ENCODE measurements at places on chromosomes 6 and 20.

DNA sequence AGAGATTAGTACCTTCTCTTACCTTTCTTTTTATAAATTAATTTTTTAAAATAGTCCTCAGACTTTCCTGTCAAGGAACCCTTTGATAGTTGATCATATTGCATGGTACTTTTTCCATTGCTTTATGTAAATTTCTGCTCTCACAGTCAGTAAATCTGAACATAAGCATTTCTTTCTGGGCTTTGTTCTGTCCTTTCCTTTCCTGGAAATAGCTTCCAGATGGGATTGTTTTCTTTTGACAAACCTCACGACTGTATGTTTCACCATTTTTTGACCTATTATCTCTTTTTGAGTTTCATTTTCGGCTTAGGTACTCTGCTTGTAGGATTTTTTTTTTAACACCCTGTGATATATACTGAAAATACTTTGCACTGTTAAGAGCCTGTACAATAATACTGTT lies 32.6 kb downstream of the UTRN start:
- DNase-seq = no peak

- DNase-seq = no peak
These were observed 82.3 kb upstream of the MPC1 start for GRCh38 chr6:166465003-166465399.

- DNase-seq = no peak
These were observed 6.8 kb downstream of the HSPA12B start for GRCh38 chr20:3739054-3739925.

DNA sequence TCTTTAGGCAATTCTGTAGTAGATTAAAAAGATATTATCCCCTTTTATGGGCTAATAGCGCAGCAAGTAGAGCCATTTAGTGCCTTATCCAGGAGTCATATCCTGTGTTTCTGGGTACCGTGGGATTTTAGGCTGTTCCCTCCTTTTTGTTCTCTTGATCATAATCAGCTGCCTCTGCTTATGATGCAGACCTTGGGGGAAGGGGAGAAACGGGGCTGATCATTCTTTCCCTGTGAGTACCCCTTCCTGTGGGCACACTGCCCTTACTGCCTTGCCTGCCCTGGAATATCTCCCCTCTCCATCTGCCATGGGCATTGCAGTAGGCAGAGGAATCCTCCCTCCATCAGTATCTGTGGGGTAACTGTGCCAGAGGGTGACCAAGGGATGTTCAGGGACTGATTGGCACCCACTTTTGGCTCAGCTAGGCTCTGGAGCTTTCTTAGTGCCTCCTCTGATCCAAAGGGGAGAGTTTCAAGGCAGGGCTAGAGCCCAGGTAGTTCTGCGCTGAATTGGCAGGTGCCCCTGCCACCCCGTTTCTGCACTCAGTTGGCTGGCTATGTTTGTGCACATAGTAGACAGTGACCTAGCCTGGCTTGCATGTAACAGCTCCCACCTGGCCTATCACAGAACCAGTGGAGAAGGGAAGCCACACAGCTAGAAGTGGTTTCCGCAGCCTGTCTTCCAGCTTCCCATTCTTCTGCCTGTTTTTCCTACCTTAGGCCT lies 103.3 kb downstream of the FIG4 start:
- DNase-seq = no peak

DNA sequence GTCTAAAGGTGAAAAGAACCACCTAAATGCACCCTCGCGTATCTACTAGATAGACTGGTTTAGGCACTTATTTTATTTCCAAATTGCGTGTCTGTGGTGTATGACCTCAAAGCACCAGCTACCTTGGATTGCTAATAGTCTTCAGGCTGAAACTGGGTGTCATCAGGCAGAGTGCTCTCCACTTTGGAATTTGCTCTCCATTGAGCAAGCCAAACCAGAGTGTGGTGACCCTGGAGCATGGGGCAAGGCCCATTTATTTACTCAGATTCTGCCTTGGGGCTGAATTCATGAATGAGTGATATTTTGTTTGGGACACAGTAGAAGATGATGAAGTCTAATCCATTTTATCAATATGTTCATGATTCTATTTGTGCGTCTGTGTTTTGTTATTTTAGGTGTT lies 812.8 kb upstream of the SLC35B3 start:
- DNase-seq = no peak

GRCh38 chr6:108712946-108713345 lies 135.3 kb upstream of the ARMC2 start:
- DNase-seq = no peak

- no peak for DNase-seq
These were observed 18.3 kb downstream of the RAET1L start for GRCh38 chr6:150006961-150007464.

GRCh38 chr6:40807484-40807883 lies 220.3 kb upstream of the LRFN2 start:
- no peak for DNase-seq

- no peak for DNase-seq
These were observed 24.4 kb downstream of the SERAC1 start for GRCh38 chr6:158143700-158144099.

DNA sequence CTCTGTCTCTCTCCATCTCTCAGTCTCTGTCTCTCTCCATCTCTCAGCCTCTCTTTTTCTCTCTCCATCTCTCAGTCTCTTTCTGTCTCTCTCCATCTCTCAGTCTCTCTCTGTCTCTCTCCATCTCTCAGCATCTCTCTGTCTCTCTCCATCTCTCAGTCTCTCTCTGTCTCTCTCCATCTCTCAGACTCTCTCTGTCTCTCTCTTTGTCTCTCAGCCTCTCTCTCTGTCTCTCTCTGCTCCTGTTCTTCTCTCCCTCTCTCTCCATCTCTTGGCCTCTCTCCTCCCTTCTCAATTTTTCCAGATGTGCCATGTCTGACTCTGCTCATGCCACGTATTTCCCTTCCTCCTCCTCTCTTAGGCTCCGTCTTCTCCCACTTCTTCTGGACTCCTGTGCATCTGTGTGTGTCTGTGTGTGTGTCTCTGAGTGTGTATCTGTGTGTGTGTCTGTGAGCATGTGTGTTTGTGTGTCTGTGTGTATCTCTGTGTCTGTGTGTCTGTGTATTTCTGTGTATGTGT lies 72.7 kb downstream of the SRC start:
- no peak for DNase-seq

Data from stimulated activated CD8-positive, alpha-beta memory T cell treated with anti-CD3 and anti-CD28 coated beads, Interleukin-15, amount 100 ng/mL, for 48 hours (primary cell).